ENCODE measurements at places on chromosomes 7 and 10.

- no peak for DNase-seq
Observed at GRCh38 chr7:140304191-140304799, 94.0 kb downstream of the SLC37A3 start.

DNA sequence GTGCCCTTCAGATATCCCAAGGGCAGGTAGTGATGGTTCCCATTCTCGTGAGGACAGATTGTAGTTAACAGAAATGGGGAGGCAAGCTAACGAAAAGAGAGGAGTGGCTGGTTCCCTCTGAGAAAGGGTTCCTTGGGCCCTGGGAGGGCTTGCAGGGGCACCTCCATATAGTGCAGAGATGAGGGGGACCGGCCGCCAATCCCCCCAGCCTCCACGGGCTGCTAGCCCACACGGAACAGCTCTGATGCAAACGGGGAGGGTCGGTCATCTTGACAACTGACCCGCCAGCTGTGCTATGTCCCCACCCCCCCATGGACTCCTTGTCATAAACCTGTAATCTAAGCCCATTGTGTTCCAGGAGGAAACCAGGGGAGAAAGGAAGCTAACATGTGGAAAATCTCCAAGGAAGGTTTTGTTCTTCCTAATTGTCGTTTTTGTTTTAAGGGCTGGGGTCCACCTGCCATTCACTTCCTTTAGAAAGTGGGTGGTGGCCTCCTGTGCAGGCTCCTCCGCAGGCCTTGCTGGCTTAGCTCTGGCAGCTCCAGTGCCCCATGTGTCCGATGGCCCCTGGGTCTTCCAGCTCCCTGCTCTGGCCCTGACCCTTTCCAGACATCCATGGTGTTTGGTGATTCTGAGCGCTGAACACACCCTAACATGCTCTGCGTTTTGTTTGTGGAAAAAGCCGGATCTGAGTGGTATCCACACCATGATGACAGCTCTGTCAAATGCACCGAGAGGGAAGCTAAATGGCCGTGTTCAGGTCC is 15.9 kb downstream of the ADCY1 start:
- DNase-seq = no peak

GRCh38 chr10:84095811-84096497 is 43.4 kb upstream of the GHITM start:
- DNase-seq = no peak

DNA sequence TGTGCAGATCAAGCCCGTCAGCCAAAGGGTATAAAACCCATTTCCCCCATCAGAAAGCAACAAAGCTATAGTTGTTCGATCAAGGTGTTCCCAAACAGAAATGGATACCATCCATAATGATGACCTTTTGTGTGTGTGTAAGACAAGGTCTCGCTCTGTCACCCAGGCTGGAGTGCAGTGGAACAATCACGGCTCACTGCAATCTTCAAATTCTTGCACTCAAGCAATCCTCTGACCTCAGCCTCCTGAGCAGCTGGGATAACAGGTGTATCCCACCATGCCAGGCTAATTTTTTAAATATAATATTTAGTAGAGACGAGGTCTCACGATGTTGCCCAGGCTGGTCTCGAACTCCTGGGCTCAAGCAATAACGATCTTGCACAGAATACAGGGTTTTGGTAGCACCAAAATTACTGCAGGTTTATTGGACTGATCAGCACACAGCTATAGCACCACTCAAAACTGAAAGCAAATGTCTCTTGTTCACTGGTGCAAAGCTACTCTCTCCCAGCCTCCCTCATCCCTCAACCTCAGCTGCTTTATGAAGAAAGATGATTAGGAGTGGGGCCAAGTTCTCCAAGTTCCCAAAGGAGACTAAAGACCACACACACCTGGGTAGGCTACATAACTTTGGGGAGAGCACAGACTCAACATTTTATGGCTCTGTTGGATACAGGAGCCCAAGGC is 80.5 kb downstream of the ABI1 start:
- DNase-seq = no peak

- DNase-seq = no peak
Observed at GRCh38 chr7:133504825-133505224, 251.9 kb downstream of the EXOC4 start.

- DNase-seq = no peak
Observed at GRCh38 chr10:83607959-83608745, 531.2 kb upstream of the GHITM start.

DNA sequence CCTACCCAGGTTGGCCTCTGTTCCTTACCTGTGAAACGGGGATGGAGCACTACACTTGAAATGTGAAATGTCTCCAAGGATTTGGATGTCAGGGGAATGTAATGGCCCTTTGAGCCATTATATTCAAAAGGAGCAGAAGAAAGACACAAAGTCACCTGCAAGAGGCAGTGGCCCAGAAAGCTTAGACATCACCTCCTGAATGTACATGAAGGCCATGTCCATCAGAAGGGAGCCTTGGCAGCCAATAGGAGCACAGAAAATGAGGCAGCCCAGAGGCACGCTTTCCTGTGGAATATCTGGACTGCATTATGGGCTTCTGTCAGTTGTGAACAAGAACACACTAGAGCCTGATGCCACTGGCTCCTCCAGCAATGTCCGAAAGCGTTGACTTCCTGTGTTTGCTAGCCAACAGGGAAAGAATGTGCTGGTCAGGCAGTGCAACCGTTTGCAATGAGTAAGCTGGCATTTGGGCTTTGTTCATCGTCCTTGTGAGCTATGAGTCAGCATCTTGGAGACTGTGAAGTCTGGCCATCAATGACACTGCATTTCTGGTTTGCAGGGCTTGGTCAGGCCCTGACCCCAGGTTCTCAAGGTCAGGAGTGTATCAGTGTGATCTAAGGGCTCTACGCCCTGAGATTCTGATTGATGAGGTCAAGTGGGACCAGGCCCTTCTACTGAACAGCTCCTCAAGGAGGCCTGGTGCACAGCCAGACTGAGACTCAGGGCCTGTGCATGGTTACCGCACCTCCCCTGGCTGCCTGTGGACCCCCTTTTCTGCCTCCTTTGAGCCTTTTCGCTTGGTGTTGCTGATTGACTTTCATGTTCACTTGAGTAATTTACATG is 222.4 kb downstream of the RPS24 start:
- no peak for DNase-seq

DNA sequence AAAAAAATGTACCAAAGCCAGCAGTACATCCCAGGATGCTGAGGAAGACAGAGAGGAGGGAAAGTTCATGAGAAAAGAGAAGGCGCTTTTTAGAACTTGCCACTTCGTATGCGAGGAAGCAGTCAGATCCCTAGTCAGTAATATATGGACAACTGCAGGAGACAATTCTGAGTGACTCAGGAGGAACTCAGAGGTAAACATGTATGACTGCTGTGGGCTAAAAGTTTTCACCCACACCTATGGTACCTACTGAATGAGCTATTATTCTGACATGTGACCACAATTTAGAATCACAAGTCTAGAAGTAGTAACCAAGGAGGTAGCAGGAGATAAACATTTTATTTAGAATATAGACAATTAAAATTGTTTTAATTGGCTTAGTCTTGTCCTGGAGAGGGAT is 126.5 kb downstream of the ICA1 start:
- DNase-seq = no peak

DNA sequence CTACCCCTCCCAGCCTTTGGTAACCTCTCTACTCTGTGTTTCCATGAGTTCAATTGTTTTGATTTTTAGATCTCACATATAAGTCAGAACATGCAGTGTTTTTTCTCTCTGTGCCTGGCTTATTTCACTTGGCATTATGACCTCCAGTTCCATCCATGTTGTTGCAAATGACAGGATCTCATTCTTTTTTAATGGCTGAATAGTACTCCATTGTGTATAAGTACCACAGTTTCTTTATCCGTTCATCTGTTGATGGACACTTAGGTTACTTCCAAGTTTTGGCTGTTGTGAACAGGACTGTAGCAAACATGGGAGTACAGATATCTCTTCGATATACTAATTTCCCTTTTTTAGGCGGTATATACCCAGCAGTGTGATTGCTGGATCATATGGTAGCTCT is 141.6 kb downstream of the LRRC4 start:
- no peak for DNase-seq
